Karpas-422 (cell line): ENCODE measurements at places on chromosomes 2 and 18.
A peak's percentile ranks its signal among the peaks of the same experiment; 100 is the strongest.

GRCh38 chr2:28358668-28359201 is 33.9 kb upstream of the FOSL2 start:
- DNase-seq = no peak

DNA sequence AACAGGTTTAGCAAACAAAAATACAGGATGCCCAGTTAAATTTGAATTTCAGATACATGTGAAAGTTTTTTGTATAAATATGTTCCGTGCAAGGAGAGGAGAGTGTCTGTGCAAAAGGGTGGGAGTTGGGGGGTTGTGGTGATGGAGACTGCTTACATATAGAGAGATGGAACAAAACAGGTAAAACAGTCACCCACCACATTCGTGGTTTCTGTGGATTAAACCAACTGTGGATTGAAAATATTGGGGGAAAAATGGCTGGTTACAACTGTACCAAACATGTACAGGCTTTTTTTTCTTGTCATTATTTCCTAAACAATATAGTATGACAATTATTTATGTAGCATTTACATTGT is 245.7 kb downstream of the TNS1 start:
- no peak for DNase-seq

GRCh38 chr2:23199115-23199918 is 185.7 kb upstream of the KLHL29 start:
- peak; percentile 81 for DNase-seq

GRCh38 chr2:55705027-55705653 is 11.5 kb upstream of the PNPT1 start:
- DNase-seq = no peak

DNA sequence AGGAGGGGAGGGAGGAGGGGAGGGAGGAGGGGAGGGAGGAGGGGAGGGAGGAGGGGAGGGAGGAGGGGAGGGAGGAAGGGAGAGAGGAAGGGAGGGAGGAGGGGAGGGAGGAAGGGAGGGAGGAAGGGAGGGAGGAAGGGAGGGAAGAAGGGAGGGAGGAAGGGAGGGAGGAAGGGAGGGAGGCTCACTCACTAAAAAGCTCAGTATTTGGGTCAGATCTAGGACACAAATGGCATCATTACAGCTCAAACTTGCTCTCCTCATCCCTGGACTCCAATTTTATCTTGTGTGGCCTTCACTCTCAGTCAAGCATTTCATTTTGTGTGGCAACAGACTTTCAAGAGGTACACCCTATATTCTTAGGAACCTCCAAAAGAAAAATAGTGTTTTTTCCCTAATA is 435.4 kb downstream of the IRS1 start:
- no peak for DNase-seq

DNA sequence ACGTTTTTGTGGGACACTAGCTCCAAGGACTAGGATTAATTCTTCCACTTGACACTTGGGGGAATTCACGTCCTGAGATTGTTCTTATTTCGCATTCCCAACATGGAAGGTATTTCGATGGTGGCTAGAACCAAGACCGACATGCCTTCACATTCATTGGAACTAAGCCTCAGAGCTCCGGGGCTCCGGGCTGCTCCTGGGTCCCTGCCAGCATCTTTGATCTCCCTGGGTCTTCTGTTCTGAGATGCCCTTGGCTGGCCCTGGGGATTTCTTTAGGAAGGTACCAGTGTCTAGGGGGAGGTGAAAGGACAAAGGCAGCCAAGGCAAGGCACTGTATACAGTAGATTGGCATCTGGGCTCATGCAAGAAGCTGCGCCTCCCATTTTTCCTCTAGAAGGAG is 76.8 kb downstream of the DYSF start:
- no peak for DNase-seq

DNA sequence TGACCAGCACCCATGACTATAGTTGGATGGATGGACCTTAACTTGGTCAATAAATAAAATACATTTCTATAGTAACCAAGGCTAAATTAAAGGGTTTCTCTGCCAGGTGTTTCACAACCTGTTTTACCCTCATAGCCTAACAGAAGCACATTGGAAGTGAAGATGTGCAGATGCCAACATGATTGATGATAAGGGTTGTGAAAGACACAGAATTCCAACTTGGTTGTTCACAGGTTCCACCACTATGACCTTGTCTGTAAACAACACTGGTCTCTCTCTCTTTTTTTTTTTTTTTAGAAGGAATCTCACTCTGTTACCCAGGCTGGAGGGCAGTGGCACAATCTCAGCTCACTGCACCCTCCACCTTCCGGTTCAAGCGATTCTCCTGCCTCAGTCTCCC is 37.5 kb upstream of the PTH2R start:
- no peak for DNase-seq

- DNase-seq = no peak
These were observed 99.8 kb downstream of the SMAD7 start for GRCh38 chr18:48850822-48851598.

DNA sequence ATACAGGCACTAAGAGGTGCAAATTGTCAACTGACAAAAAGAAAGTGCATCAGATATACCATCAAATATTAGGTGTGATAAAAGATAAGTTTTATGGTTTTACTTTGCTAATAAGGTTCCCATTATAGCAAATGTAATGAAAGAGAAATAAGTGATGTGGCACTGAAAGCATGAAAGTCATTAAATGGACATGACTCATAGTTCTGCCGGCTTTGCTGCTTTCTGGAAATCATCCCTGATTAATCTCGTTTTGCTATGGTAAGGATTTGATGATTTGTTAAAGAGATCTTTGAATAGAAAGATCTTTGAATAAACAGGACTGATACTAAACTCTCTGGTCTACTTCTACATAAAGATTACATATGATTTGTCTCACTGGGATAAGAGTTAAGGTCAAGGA is 72.7 kb downstream of the CLIP4 start:
- no peak for DNase-seq

DNA sequence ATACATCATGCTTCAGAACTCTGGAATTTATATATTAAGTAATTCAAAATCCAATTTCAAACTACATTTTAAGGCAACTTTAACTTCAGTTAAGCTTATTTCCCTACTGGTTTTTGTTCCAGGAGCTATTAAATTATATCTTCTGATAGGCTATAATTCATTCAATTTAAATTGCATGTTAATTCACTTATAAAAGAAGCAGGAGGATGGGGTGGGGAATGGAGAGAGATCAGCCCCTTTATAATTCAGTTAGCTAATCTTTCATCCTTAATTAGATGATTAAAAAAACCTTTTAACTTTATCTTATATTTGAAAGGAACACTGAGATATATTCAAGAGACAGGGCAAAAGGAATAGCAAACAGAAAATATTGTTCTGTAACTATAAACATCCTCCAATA is 86.8 kb downstream of the AKAIN1 start:
- no peak for DNase-seq

- DNase-seq = peak; percentile 49
These were observed 71.1 kb upstream of the HK2 start for GRCh38 chr2:74762789-74763188.

DNA sequence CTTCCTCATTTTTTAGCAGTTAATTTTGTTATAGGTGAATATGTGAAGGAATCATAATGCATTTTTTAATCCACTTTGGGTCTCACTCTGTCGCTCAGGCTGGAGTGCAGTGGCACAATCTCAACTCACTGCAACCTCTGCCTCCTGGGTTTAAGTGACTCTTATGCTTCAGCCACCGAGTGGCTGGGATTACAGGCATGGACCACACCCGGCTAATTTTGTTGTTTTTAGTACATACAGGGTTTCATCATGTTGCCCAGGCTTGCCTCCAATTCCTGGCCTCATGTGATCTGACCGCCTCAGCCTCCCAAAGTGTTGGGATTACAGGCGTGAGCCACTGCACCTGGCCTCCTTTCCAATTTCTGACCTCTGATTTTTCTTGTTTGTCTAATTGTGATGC is 17.7 kb downstream of the SCYGR5 start:
- DNase-seq = no peak

DNA sequence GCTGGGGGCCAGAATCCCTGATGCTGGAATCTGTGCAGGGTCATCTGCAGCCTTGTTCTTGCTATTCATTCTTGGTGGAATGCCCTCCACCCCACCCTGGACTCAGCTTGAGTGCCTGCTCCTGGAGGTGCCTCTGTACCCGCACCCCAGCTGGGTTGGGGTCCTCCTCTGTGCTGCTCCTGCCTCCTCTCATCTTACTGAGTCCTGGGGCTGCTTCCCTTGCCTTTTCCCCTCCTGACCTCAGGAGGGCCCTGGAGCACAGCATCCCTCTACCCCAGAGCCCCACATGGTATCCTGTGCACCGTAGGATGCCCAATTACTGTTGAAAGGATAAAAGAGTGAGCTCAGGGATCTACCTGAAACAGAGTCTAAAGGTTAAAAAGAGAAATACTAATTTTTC is 81.6 kb downstream of the CIB4 start:
- no peak for DNase-seq

GRCh38 chr2:27954221-27954673 is 63.7 kb downstream of the BABAM2 start:
- DNase-seq = no peak

GRCh38 chr18:68560128-68560527 is 154.8 kb downstream of the TMX3 start:
- DNase-seq = no peak

DNA sequence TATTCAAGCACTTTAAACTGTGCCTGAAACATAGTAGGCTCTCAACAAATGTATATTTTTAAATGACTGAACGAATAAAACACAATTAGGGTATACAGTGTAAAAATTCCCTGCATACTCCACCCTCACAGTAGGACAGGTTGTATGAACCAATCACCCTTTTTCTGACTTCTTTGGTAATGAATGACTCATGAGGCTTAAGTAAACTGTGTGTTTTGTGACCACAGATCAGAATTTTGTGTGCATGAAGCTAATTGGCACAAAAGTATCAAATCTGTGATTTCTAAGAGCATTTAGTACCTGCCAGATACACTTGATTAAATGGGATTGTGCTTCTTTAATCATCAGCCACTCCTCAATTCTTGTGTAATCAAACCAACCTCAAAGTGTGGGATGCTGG is 109.9 kb upstream of the MAP4K3 start:
- no peak for DNase-seq
